Prostate gland (tissue), 2 donors: ENCODE measurements at places on chromosomes 2 and 18. TPM values are rescaled to one million over a fixed set of nuclear protein-coding genes. Genes with fewer than 3 reads are reported as not detected.

Gene SRD5A2
- total RNA-seq = 8.5 TPM

Gene UGT1A8
- not detected for total RNA-seq

Gene TMEM200C
- total RNA-seq = 0.50 TPM

Gene DNAJC5G
- total RNA-seq = not detected

Gene SERPINB2
- 0.18 TPM for total RNA-seq

Gene ALKAL2
- total RNA-seq = 22.6 TPM

Gene TBR1
- total RNA-seq = not detected

Gene CHRNG
- total RNA-seq = not detected

Gene DSC3
- 13.5 TPM for total RNA-seq

Gene CCDC68
- 20.8 TPM for total RNA-seq

Gene SIX2
- 5.1 TPM for total RNA-seq

Gene CD207
- 0.28 TPM for total RNA-seq

Gene KIF5C
- total RNA-seq = 123 TPM

Gene TTN
- 36.8 TPM for total RNA-seq

Gene TSPYL6
- total RNA-seq = not detected

Gene GCKR
- total RNA-seq = not detected

Gene TGFA
- 3.7 TPM for total RNA-seq

Gene MC2R
- total RNA-seq = not detected

Gene PARD3B
- 14.7 TPM for total RNA-seq

Gene UGT1A9
- not detected for total RNA-seq

Gene CTDSP1
- total RNA-seq = 145 TPM

Gene MBD1
- 121 TPM for total RNA-seq

Gene ANKRD30B
- 2.5 TPM for total RNA-seq

Gene DOK6
- total RNA-seq = 0.73 TPM

Gene UCN
- total RNA-seq = 4.2 TPM

Gene MBP
- 19.8 TPM for total RNA-seq

Gene KCNK3
- total RNA-seq = 14.5 TPM

Gene HOXD13
- 10.6 TPM for total RNA-seq

Gene MOGAT1
- total RNA-seq = not detected

Gene VWC2L
- not detected for total RNA-seq

Gene EMILIN2
- total RNA-seq = 33.6 TPM

Gene CLEC4F
- not detected for total RNA-seq

Gene ITM2C
- total RNA-seq = 104 TPM

Gene ACMSD
- not detected for total RNA-seq

Gene EDAR
- total RNA-seq = 0.68 TPM

Gene NEUROD1
- total RNA-seq = not detected

Gene SP140
- total RNA-seq = not detected

Gene RUFY4
- 0.11 TPM for total RNA-seq

Gene OTOS
- not detected for total RNA-seq

Gene FOXD4L1
- total RNA-seq = not detected

Gene SNORC
- total RNA-seq = 1.7 TPM

Gene RASGRP3
- total RNA-seq = 21.0 TPM

Gene UGT1A3
- not detected for total RNA-seq

Gene GALNT14
- 0.59 TPM for total RNA-seq

Gene RALB
- total RNA-seq = 132 TPM

Gene CHPF
- total RNA-seq = 819 TPM

Gene ZBTB7C
- total RNA-seq = 48.9 TPM

Gene ABCB11
- total RNA-seq = not detected

Gene ALLC
- total RNA-seq = not detected

Gene FHOD3
- total RNA-seq = 52.5 TPM

Gene POU3F3
- 2.2 TPM for total RNA-seq

Gene CRYBA2
- total RNA-seq = 3.0 TPM

Gene HTR2B
- total RNA-seq = not detected

Gene PROKR1
- total RNA-seq = 0.40 TPM

Gene DSG1
- total RNA-seq = 0.32 TPM
